Hematopoietic multipotent progenitor cell (in vitro differentiated cells): ENCODE measurements at places on chromosomes 11 and 22.

DNA sequence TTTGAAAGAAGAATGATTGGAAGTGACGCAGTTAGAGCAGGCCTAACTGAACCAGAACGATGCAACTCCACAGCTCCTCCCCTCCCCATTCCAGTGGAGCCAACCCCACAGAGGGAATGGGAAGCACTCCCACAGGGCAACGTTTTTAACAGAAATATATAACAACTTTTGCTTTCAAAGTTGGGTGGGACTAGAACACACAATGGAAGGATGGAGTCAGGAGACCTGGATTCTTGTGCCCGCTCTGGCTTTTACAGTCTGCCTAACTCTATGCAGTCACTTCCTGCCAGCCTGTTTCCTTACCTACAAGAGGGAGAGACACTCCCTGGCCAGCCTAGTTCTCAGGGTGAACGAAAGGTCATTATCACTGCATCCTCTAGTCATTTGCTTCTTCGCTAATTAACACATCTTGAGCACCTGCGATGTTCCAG lies 75.5 kb downstream of the PACSIN2 start:
- DNase-seq = no peak

DNA sequence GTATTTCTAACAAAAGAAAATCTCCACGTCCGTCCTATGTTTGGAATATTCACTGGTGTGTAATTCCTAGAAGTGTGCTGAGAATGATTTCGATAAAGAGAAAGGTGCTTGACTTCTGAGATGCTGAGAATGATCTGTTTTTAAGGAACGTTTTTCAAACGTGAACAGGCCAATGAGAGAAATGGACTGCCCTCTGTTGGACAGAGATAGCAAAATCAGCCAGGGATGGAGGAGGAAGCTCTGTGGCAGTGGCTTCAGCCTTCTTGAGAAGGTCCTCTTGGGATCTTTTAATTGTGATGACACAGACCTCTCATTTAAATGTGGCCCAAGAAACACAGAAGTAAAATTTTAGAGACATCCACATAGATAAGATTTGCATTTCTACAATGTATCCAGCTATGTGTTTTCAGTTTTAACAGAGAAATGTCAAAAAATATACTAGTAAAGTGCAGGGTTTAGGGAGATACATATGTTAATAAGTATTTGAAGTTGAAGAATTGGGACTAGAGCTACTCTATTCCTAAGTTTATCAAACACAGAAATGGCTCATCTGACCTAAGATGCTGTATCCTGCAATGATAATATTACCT lies 84.0 kb upstream of the RCN1 start:
- peak; percentile 36 for DNase-seq

- no peak for DNase-seq
Observed at GRCh38 chr11:115266066-115266639, 238.1 kb downstream of the CADM1 start.

- no peak for DNase-seq
Observed at GRCh38 chr22:25795478-25795877, 53.5 kb downstream of the MYO18B start.

DNA sequence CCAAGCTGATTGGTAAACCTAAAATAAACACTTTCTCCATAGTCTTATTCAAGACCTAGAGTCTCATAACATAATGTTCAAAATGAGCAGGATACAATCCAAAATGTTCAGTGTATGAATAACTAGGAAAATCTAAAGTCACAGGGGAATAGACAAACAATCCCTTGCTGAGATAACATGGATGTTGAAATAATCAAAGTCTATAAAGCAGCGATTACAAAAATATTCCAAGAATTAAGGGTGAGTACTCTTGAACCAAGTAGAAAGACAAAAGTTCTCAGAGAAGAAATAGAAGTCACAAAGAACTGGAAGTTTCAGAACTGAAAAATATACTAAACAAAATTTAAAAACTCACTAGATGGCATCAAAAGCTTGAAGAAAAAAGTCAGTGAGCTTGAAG lies 561.0 kb downstream of the INSC start:
- no peak for DNase-seq

DNA sequence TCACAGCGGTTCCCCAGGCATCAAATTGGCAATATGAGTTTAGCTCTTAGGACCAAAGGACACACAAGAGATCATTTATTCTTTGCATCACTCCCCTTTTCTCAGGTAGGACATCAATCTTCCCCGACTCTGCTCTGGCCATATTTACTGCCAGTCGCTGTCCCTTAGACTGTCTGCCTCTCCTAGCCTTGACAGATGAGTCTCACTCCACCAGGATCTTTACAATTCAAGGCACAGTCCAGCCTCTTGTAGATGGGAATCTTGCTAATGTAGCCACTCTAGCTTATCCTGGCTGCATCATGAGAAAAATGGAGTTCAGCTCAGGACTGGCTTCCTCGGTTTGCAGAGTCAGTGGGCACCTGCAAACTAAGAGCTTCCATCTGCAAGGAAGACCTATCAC lies 915.2 kb downstream of the NTM start:
- DNase-seq = no peak

DNA sequence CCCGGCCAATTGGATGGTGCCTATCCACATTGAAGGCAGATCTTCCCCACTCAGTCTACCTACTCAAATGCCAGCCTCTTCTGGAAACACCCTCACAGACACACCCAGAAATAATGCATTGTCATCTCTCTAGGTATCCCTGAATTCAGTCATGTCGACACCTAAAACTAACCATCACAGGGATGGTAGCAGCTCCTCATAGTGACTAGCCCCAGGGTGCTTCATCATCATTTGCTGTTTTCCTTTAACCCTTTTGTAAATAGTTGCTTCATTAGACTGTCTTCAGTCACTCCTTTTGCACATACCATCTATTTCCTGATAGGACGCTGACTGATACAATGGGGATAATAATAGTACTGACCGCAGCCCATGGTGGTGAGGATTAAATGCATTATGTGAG lies 18.8 kb upstream of the AMOTL1 start:
- no peak for DNase-seq

DNA sequence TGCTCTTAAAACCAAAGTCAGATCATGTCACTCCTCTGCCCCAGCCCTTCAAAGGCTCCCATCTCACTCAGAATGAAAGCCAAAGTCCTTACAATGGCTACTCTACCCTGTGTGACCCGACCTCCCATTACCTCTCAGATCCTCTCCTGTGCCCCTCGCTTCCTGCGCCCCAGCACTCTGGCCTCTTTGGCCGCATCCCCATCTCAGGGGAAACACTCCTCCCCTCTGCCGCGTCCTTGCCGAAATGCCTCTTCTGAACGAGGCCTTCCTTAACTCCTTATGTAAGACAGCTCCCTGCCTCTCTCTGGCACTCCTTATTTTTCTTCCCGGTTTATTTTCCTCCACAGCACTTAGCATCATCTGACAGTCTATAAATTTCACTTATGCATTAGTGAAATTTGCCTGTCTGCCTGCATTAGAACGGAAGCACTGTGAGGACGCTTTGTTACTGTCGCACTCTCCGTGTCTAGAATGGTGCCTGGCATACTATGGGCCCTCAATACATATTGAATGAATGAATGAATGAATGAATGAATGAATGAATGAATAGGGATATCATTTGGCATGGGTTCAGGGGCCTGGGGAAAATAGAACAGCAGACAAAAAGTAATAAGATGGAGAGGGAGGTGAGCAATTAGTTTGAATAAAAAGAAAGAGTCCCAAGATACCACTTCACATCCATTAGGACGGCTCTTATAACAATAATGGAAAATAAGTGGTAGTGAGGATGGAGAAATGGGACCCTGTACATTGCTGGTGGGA lies 137.8 kb downstream of the CEP164 start:
- DNase-seq = no peak

GRCh38 chr11:64084146-64084950 lies 48.6 kb downstream of the FLRT1 start:
- no peak for DNase-seq

DNA sequence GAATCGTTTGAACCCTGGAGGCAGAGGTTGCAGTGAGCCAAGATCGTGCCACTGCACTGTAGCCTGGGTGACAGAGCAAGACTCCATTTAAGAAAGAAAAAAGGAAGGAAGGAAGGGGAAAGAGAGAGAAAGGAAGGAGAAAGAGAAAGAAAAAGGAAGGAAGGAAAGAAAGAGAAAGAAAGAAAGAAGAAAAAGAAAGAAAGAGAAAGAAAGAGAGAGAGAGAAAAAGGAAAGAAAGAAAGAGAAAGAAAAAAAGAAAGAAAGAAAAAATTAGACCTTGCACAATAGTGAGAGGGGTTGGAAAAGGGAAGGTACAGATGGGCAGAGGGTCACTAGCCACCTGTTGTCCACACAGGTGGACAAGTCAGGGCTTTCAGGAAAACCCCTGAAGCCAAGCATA lies 57.6 kb upstream of the RTL6 start:
- no peak for DNase-seq

GRCh38 chr11:11427140-11427539 lies 74.1 kb upstream of the CSNK2A3 start:
- DNase-seq = no peak

GRCh38 chr11:43434893-43435292 lies 76.2 kb downstream of the TTC17 start:
- no peak for DNase-seq

DNA sequence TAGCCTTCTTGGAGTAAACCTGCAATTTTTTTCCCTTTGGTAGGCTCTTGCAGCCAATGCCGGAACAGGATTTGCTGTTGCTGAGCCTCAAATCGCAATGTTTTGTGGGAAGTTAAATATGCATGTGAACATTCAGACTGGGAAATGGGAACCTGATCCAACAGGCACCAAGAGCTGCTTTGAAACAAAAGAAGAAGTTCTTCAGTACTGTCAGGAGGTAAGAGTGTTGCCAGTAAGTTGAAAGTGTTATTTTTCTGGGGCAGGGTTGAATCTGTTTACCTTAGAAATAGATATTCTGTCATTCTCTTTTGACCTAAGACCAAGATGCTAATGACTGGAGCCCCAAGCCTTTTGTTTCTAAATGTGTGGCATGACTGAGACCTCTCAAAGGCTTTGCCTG lies 39.7 kb downstream of the APLP2 start:
- DNase-seq = no peak

- no peak for DNase-seq
Observed at GRCh38 chr11:134503100-134503499, 91.1 kb upstream of the B3GAT1 start.

GRCh38 chr11:57513911-57514537 lies 1.5 kb downstream of the SLC43A1 start:
- DNase-seq = no peak

- peak; percentile 65 for DNase-seq
Observed at GRCh38 chr11:16897470-16898061, 116.6 kb downstream of the PLEKHA7 start.

- no peak for DNase-seq
Observed at GRCh38 chr22:36739185-36739584, 35.6 kb upstream of the CACNG2 start.

GRCh38 chr11:93051186-93051585 lies 81.7 kb downstream of the MTNR1B start:
- no peak for DNase-seq

- DNase-seq = no peak
Observed at GRCh38 chr11:14656536-14657457, 13.2 kb downstream of the PDE3B start.

DNA sequence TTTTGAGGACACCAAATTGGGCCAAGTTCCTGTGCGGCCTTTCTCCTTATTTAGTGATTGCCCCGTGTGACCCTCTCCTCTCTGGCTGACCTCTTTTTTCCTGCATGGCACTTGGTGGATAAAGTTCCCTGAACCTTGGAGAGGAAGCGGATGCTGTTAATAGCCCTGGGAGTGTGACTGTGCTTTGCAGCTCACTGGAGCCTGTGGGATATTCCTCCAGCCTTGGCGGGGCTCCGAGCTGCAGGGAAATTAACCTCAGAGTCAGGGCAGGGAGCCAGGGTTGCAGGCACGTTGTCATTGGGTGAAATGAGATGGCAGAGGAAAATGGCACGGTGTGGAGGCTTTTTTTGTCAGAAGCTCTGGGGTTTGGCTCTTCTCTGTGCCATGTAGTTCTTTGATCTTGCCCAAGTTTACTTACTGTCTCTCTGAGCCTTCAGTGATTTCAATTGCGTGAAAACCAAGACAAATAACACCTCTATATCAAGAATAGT lies 965 bp downstream of the OR9Q1 start:
- no peak for DNase-seq

DNA sequence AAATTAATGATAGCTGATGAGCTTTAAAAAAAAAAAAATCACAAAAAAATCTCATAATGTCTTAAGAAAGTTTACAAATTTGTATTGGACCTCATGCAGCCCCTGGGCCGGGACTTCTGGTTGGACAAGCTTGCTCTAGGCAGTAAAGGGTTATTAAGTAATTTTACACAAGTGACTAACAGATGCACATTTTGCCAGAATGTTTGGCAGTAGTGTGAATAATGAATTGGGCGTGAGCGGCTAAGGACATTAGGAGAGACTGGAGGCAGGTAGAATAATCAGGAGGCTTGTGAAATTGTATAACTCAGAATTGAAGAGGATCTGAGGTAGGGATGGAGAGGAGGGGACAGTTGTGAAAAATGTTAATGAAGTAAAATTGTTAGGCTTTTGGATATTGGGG lies 77.4 kb downstream of the HIPK3 start:
- no peak for DNase-seq

DNA sequence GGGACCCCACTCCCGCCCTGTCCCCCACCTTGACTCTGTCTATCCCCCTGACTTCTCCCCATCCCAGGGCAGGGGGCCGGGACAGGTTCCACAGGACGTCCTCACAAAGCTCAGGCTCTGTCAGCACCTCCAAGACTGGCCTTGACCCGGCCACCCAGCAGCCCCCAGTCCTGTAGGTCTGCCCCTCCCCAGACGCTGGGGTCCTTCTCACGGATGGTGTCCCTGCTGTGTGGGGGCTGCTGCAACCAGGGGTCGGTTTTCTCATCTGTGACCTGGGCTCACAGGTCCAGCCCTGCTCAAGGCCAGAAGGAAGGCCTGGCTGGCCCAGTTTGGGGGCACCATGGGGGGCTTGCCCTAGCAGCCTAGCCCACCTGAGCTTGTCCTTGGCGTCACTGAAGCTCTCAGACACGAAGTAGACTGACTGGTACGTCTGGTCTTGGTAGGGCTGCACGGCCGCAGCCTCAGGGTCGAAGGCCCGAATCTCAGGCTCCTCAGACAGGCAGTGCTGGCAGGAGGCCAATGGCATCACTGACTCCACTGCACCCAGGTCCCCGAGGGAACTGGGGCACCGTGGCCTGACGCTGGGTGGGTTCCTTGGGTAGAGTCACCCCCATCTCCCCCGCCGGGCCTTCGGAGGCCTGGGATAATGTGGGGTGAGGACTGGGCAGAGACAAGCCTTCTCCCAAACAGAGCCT lies 4.0 kb upstream of the INS start:
- no peak for DNase-seq

DNA sequence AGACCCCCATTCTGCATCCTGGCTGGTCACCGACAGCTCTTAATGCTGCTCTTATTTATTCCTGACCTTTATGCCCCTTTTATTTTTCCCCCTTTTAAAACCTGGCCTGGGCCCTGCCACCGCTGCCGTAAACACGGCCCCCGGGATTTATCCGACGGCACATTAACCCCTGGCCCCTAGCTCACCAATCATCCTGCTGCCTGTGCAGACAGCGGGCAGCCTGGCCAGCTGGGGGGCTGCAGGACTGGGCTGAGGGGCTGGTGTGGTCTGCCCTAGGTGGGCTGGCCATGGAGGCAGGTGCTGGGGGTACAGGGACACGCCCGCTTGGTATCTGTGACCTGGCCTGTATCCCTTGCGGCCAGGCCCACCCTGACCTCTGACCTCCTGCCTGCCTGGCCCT lies 21.4 kb upstream of the FLRT1 start:
- DNase-seq = no peak
